NCI-H510A treated with DMSO at 0.1 percent for 48 hours (cell line): ENCODE measurements at places on chromosomes 5 and 9.

- DNase-seq = no peak
These were observed 177.6 kb upstream of the PANK3 start for GRCh38 chr5:168756453-168757391.

DNA sequence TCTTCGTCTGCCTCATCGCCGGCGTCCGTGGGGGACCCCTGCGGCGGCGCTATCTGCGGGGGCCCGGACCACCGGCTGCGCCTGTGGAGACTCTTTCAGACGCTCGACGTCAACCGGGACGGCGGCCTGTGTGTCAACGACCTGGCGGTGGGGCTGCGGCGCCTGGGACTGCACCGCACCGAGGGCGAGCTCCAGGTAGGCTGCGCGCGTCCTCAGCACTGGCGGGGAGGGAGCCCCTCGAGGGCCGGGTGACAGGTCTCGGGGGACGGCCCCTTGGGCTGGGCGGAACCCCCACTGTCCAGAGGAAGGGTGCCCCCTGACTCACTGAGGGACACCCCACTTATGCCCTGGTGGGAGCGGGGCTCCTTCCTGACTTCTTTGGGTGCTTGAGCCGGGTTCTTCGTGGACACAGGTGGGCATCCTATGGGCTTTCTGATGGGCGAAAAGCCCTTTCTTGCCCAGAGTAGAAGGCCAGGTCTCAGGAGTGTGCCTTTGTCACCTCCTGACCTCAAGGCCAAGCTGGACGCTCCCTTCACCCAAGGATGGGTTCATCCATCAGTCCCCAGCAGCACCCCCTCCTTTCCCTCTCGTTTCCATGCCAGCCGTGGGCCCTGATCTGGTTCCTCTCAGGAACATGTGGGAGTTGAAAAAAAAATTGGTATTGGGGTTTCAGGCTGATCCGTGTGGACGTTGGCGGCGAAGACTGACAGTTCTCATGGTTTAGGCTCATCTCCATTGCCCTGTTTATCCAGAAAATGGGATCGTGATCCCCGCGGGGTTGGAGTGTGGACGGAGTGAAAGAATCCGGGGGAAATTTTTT lies 564 bp downstream of the SLC25A25 start:
- DNase-seq = no peak

DNA sequence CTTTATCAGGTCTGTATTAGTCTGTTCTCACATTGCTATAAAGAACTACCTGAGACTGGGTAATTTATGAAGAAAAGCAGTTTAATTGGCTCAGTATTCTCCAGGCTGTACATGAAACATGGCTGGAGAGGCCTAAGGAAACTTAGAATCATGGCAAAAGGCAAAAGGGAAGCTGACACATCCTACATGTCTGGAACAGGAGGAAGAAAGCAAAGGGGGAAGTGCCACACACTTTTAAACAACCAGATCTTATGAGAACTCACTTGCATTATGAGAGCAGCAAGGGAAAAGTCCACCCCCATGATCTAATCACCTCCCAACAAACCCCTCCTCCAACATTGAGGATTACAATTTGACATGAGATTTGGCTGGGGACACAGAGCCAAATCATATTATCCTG lies 132.1 kb downstream of the PCSK1 start:
- no peak for DNase-seq

DNA sequence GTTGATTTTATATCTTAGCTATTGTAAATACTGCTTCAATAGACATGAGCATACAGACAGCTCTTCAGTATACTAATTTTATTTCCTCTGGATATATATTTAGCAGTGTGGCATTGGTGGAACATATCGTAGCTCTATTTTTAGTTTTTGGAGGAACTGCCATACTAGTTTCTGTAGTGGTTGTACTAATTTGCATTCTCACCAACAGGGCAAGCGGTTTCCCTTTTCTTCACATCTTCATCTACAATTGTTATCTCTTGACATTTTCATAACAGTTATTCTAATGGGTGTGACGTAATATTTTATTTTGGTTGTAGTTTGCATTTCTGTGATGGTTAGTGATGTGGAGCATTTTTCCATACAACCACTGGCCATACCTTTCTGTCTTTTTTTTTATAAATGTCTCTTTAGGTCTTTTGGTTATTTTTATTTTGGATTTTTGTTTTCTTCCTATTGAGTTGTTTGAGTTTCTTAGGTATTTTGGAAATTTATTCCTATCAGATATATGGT lies 32.5 kb downstream of the TAF11L14 start:
- no peak for DNase-seq

DNA sequence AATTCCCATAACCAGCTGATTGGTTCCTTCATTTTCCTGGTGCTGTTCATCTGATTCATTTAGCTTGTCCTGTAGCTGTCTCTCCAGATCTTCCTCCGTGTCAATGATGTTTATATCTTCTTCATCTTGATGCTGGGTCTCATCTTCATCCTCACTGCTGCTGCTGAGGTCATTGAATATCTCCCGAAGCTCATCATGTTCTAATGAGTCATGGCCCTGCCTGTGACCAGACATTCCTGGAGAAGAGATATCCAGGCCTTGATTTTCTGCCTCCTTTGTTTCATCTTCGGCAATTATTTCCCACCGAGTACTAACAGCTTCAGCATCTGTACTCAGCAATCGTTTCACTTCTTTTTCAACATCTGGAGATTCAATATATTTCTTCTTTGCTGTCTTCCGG lies 1.4 kb downstream of the TAF7 start:
- no peak for DNase-seq

DNA sequence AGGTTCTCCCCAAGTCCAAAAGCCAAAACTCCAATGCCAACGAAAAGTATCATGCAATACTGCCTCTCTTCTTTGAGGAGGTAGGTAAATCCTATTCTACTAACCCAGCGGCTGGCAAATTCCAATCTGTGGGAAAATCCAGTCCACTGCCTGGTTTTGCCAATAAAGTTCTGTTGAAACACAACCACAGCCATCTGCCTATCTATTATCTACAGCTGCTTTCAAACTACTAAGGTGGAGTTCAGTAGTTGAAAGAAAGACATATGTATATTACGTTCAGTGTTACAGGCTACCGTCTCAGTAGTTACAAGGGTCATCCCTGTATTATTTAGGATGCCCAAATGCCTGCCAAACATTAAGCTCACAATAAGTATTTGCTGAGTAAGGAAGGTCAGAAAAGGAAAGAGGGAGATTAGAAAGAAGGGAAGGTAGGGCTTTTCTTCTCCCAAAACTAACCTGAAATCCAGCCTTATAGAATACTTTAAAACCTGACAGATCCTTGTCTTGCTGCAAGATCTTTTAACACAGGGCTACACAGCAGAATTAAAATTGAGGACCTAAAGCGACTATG lies 16.2 kb downstream of the ARL15 start:
- DNase-seq = no peak

GRCh38 chr9:80699511-80699998 lies 989.8 kb downstream of the TLE1 start:
- peak; percentile 3 for DNase-seq
